GM12892 (cell line): ENCODE measurements at places on chromosomes 12 and 14.

- no peak for DNase-seq
Measured at GRCh38 chr12:116293687-116294453, 16.4 kb upstream of the MED13L start.

- DNase-seq, result no peak
Measured at GRCh38 chr12:111201036-111201435, 167.9 kb downstream of the PHETA1 start.

- DNase-seq, result no peak
Measured at GRCh38 chr12:101491329-101491728, 16.2 kb downstream of the SPIC start.

GRCh38 chr12:132143336-132144071, 615 bp downstream of the DDX51 start:
- DNase-seq, result no peak
